Activated T-helper 1 cell treated with Interleukin-2 at 50 U/mL for 16 hours (primary cell): ENCODE measurements at places on chromosomes 13 and 19.

- no peak for DNase-seq
Observed at GRCh38 chr19:23436318-23436717, 41.0 kb upstream of the ZNF91 start.

DNA sequence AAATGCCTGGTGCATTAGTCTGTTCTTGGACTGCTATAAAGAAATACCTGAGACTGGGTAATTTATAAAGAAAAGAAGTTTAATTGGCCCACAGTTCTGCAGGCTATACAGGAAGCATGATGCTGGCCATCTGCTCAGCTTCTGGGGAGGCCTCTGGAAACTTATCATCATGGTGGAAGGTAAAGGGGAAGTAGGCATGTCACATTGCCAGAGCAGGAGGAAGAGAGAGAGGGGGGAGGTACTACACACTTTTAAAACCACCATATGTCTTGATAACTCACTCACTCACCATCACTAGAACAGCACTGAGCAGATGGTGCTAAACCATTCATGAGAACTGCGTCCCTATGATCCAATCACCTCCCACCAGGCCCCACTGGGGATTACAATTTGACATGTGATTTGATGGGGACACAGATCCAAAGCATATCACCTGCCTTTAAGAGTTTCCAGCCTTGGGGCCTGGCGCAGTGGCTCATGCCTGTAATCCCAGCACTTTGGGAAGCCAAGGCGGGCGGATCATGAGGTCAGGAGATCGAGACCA, 219.0 kb downstream of the KATNAL1 start:
- DNase-seq: no peak

DNA sequence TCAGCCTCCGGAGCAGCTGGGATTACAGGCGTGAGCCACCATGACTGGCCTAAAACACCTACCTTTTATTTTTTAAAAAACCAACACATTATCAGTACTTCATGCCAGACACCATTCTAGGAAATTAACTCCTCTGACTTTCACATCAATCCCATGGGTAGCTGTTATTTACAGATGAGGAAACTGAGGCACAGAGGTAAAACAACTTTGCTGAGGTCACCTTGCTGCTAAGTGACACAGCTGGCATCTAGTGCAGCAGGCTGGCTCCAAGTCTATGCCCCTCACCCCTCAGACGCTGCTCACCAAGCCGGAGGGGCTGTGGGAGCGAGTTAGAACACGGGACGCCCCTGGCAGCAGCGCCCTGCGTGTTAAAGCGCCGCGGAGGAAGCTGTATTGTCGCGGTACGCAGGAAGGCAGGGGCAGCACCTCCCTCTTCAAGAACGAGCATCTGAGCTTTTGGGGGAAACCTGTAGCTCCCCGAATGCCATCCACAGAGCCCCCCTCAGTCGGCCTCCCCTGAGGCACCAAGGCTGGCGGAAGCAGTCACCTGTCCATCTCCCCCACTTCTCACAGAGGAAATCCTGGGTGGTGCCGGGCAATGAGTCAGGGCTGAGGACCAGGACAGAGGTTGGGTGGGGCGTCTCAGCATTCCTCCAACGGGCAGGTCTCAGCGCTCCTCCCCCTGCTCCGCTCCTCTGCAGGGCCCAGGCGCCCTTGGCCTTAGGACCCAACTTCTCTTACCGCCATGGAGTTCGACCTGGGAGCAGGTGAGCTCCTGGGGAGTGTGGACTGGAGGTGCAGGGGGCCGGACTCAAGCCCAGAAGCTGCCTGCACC, at the start of gene C19orf33:
TSS of gene C19orf33 (plus strand) at position 735 of the 835 bp plus-strand sequence. CDS start at position 746, 11 bp downstream.
- DNase-seq: no peak

GRCh38 chr13:88866195-88866594, 1195.0 kb downstream of the SLITRK5 start:
- DNase-seq: no peak

DNA sequence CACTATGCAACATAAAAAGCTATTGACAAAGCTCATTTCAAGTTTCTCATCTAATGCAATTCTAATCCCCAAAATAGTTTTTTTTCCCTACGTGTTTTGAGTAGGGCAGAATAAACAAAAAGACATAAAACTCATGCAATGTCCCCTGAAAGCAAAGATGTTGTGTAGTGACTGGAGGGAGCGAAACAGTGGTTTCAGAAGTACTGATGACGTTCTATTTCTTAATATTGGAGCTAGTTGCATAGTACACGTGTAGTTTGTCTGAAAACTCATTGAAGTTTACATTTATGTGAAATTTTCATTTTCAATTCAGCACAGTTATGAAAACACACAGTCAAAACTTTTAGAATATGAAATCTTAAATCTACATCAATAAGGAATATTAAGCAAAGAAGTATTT, 31.6 kb downstream of the USP12 start:
- no peak for DNase-seq

- no peak for DNase-seq
Observed at GRCh38 chr19:20969898-20970297, 46.8 kb downstream of the ZNF85 start.

GRCh38 chr19:45182758-45183157, 4.2 kb downstream of the BLOC1S3 start:
- DNase-seq: no peak

DNA sequence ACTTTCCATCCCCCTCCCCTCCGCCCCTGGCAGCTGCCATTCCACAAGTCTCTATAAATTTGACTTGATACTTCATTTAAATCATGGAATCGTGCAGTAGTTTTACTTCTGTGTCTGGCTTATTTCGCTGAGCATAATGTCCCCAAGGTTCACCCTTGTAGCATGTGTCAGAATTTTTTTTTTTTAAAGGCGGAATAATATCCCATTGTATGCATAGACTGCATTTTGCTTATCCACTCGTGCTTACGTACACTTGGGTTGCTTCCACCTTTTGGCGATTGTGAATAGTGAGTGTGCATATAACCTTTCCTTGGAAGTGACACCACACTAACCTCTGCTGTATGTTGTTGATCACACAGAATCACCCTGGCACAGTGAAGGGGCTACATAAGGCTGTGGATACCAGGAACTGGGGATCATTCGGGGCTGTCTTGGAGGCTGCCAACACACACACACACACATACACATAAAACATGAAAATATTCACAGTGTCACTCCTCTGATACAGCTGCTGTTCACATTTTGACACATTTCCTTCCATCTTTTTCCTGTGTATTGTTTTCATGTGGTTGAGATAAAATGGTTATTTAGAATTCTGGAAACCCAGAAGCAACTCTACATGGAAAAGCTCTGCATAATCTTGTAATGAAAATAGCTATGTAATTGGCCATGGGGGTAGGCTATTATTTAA, 13.3 kb downstream of the ZNF71 start:
- no peak for DNase-seq

- no peak for DNase-seq
Observed at GRCh38 chr13:85671336-85671735, 127.9 kb downstream of the SLITRK6 start.
